ENCODE measurements at places on chromosomes 4 and X.

DNA sequence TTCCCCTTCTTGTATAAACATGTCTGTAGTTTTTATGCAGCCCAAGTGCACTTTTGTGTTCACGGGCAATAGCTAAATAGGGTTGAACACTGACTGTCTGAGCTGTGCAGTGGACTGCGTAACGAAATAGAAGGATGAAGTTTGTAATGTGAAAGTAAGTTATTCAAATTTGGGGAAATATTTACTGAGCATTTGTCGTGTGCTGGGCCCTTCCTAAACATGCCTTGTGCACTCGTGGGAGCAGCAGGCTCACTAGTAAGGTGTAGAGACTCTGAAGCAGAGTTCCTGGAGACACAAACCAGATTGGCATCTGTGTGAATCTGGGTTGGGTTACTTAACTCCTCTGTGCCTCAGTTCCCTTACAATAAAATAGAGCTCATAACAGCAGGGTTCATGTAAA is 51.7 kb upstream of the C1QTNF7 start:
- no peak for DNase-seq

GRCh38 chr4:36332023-36332781 is 50.8 kb downstream of the DTHD1 start:
- no peak for DNase-seq

DNA sequence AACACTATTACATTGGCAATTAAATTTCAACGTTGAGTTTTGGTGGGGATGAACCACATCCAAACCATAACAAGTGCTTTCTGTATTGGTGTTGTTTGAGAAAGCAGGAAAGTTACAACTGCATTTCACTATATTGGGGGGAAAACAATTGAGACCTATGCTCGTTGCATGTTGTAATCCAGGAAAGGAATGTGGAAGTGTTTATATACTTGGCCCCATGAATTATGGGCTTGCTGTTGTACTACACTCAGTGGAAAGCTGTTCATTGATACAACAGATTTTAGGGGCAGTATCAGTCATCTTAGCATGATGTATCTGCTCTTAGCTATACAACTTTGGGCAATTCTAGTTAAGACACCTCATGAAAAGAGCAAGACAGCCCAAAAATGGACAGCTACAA is 52.4 kb downstream of the KLHL5 start:
- DNase-seq, result no peak

- DNase-seq, result no peak
Measured at GRCh38 chr4:188658958-188659522, 519.8 kb downstream of the TRIML1 start.

DNA sequence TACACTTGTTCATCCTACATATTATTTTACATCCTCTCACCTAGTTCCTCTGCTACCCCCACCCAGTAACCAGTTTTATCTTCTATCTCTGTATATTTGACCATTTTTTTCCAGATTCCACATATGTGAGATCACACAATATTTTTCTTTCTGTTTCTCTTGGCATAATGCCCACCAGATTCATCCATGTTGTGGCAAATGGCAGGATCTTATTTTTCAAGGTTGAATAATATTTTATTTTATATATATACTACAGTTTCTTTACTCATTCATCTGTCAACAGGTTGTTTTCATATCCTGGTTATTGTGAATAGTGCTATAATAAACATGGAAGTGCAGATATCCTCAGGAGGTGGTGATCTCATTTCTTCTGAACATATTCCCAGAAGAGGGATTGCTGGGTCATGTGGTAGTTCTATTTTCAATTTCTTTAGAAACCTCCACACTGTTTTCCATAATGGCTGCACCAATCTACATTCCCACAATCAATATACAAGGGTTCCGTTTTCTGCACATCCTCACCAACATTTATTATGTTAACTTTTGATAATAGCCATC is 48.2 kb downstream of the THAP9 start:
- no peak for DNase-seq
